ENCODE measurements at places on chromosomes 13 and 19.

DNA sequence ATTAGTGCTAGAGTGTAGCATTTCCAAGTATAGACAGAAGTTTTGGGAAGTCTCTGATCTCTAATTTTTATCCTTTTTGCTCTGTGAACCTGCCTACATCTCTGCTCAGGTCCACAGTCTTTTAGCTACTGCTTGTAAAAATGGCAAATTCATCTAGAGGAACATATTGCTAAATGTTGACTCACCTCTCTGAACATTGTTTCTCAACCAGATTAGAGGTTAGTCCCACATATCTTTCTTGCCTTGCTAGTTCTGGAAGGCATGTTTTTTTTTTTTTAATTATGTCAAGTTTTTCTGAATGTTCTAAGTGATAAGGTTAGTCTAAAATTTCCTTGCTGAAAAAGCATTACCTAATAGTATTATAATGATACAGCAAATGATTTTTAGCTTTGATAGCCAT is 2889.6 kb upstream of the PCDH20 start:
- DNase-seq: no peak

DNA sequence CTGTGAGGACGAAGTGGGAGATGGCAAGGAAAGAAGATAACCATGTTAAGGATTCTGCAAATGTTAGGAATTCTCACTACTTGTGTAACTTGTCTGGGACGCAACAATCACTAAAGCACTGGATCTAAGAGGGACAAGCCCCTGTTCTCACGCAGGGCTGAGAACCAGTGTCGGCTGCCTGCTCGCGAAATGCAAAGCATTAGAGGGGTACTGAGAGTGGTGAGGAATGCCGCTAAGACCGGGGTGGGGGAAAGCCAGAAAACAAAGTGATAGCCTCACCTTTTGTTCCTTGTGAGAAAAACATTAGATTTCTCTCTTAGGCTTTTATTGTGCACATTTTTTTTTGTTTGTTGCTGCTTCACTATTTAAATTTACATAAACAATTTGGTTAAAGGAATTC is 241.9 kb downstream of the ABCC4 start:
- DNase-seq: no peak

GRCh38 chr19:19602136-19602712 is 16.3 kb downstream of the PBX4 start:
- no peak for DNase-seq

DNA sequence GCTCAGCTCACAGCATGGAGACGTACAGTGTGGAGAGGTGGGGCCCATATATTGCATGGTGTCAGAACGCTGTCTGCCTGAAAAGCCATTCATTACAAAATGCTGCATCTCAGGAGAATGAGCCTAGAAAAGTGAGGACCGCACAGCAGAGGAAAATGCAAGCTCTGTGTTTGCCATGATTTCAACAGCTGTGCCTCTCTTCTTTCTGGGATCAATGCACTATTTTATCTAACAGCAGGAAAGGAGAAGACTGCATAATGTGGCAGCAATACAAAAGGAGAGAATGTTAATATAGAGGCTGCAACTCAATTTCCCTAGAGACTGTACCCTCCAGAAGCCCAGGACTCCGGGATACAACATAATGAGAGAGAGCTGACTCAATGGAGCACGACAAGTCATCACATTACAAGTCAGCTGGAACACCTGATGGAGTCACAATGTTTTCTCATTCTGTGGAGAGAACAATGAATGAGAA is 368.0 kb downstream of the FGF14 start:
- no peak for DNase-seq

DNA sequence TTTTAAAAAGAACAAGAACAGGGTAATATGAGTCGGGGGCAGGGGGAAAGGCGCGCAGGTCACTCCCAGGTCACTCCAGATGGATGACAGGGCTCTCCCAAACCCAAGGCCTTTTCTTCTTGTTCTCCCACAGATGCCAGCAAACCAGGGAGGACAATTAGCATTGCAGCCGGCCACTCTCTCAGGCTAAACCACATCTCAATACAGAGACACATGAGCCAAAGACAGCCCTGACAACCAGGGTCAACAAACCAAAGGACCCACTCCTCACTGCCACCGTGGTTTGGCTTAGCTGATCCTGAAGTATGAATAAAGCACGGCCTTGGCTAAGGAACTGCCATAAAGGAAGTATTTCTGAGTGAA is 47.3 kb downstream of the LATS2 start:
- DNase-seq: no peak

GRCh38 chr13:111658145-111659100 is 338.0 kb downstream of the TEX29 start:
- DNase-seq: no peak

- DNase-seq: no peak
Measured at GRCh38 chr13:71856548-71857043, 10.4 kb downstream of the DACH1 start.

DNA sequence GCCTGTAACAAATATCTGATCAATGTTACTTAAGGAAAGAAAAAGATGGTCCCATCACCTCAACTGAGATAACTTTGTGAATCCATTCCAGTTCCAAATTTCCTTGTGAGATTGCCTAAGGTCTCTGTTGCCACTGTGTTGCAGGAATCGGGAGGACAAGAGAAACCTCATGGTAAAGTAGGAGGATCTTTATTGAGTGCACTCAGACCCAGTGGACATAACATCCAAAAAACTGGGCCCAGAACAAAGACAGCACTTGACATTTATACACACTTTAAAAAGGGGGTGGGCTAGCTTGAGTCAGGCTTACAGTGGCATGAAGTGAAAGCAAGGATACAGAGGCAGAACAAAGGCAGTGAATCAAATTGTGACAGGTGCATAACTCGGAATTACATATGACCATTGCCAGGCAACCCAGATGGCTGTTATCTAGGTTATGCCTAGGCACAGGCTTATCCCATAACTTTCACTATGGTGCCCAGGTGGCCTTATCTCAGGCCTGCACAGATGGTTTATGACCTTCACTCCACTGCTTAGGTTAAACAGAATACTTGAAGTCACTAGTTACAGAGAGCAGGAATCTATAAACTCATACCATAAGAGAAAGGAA is 459.4 kb upstream of the PCDH20 start:
- DNase-seq: no peak

DNA sequence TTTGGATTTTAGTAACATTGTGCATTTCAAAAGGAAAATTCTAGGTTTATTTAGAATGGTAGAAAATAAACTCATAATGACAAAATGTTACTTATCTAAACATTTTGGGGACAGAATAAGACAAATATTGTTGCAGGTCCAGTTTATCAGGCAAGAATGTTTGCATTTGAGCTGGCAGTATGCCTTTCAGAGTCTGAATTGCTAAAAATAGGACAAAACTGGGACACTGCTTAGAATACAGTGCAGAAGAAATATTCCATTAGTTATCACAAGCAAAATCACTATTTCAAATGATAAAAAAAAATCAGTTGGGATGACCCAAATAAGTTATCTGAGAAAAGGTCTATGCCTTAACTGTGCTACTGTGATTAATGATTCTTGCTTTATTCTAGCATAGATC is 870.3 kb upstream of the MIR17HG start:
- DNase-seq: no peak

DNA sequence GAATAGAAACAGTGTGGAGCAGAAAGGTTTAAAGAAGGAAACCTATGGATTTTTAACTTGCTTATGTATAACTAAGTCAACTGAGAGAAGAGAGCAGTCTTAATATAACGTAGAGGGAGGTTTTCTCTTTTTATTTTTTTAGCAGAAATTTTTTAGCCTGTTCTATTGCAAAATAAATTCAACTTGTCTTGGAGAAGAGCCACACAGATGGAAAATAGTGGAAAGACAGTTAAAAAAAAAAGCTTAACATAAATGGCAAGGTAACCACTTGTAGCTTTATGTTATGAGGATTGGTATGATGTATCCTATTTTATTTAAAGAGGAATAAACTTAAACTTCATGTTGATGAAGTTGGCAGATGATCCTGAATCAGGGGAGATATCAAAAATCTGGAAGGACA is 312.4 kb downstream of the SHISA2 start:
- no peak for DNase-seq

- no peak for DNase-seq
Measured at GRCh38 chr13:47718556-47718955, 282.5 kb downstream of the SUCLA2 start.

GRCh38 chr13:110306960-110307766 is at the start of the genes COL4A1 and COL4A2:
Gene COL4A1, minus strand, starts transcription at chr13:110307157. Its CDS starts 130 bp downstream, at chr13:110307027.
Gene COL4A2, plus strand, starts transcription at chr13:110307284. Its CDS starts 620 bp downstream, at chr13:110307904.
- DNase-seq: no peak

DNA sequence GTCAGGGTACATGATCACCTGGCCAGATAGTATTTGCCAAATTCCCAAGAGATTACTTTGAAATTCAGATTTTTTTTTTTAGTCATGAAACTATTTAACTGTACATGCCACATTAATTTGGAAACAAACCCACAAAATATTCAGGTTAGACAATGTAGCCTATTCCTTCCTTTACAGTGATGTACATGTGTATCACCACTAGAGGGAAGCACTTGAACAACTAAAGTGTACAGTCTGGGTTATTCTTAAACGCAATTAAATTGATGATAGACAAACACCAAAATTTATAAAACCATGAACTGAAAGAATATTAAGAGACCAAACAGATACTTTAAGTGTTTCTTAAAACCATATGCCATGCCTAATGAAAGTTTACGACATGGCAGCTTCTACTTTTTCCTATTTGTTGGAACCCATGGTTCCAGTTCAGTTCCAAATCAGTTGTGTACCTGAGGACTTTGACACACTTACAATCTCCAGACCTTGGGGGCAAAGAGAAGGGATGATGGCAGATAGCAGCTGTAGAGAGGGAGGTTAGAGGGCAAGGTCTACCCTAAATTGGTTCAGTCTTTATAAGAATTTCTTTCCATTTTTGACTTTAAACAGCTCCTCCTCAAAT is 52.8 kb downstream of the TNFSF13B start:
- peak; percentile 38 for DNase-seq

DNA sequence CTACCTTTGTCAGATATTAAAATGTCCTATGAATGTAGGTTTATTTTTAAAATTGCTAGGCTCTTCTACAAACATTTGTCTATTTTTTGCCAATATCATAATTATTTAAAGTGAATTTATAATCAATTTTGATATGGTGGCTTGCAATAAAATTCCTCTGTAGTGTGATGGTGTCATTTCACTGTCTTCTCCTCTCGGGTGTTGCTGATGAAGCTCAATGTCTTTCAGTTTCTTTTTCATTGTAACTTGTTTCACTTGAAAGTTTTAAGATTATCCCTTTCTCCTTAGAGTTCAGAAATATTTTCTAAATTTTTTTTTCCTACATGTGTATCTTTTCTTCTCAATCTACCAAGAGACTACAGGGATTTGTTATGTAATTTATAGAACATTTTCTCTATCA is 267.1 kb upstream of the EDNRB start:
- no peak for DNase-seq

DNA sequence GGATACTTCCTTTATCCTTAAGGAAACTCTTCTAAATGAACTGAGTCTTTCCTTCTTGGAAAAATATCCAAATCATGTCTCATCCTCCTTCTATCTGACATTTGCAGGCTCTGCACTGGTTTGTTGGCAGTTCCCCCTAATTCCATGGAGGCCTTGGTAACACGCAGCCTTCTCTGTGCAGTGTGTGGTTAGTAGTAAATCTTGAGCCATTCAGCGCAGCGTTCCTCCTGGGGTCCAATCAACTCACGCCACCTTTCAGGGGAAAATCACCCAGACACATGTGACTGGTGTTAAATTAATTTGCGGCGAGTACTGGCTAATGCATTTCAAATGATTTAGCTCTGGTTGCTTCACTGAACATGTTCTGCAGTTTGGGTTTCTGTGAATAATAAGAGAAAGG is 21.0 kb upstream of the CBY2 start:
- DNase-seq: no peak

DNA sequence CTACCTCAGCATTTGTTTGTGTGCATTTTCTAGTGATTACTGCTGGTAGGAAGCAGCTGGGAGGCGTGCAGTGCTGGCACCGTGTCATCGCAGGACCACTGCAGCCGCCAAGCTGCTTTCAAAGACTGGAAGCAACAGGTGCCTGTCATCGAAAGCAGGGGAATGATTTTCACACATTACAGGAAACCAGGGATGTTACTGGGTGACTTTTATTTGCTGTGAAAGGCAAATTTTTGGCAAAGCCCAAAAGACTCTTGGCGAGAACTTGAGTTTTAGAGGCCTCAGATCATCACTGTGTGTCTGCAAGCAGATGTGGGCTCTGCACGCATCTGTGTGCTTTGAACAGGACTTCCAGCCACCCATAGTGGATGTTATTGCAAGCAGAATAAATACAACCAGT is 176.4 kb downstream of the FLT1 start:
- no peak for DNase-seq

- DNase-seq: no peak
Measured at GRCh38 chr13:52925775-52926285, 77.4 kb upstream of the PCDH8 start.

Measured in MV-4-11 (cell line).